Nephron progenitor cell (in vitro differentiated cells): ENCODE measurements at places on chromosomes 1 and 21.

DNA sequence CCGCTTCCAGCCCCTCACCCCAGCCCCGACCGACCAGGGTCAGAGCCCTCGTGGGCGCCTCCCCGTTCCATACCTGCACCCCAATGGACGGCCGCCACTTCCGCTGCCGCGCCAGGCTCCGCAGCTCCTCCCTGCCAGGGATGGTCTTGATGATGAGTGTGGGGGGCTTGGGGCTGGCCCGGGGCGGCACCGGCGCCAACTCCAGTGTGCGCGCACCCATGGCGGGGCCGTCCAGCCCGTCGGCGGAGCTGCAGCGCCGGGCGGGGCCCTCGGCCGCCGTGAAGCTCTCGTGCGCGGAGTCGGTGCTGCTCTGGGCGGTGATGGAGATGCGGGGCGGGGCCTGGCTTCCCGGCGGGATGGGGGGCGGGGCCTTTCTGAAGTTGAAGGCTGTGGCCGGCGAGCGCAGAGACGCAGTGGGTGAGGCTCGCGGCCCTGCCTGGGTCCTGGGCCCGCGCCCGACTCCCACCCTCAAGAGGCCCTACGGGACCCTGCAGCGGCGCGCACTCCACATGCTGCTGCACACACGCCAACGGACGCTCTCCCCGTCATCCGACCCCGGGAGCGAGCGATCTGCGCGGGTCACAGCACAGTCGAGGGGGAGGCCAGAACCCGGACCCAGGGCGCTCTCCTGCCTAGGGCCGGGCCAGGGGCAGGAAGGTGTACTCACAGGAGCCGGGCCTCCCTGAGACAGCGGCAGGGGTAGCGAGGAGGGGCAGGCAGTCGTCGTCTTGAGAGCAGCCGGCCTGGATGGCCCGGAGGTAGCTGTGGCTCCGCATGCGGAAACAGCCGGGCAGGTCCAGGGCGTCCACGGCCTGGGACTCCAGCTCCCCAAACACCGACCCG, 26.1 kb upstream of the SMIM12 start:
- DNase-seq, result peak; percentile 91

DNA sequence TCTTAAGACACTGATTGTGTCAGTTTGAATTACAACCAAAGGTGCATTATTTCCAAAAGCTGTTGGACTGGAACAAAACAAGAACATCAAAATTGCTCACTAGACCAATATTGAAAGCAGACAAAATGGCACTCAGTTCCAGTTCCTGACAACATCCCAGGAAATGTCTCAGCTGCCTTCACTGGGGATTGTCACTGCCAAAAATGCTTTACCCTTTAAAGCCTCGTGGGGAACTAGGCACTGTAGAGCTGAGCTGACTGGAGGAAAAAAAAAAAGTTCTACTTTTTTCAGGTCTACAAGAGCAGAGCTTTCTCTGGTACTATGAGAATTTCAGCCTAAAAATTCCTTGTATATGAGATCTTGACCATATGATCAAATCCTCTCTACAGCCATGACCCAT, 21.9 kb downstream of the GPR52 start:
- DNase-seq, result no peak

- no peak for DNase-seq
These were observed 7.9 kb upstream of the SGIP1 start for GRCh38 chr1:66526036-66526435.

DNA sequence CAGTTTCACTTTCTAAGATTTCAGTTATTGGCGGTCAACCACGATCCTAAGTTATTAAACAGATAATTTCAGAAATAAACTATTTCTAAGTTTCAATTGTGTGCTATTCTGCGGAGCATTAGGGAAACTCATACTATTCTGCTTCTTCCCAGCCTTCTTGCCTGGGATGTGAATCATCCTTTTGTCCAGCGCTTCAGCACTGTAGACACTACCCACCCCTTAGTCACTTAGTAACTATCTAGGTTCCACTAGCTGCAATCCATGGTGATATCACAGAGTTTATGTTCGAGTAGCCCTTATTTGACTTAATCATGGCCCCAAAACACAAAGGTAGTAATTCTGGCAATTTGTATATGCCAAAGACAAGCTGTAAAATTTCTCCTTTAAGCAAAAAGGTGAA, 279.9 kb upstream of the ADAMTS5 start:
- DNase-seq, result no peak

DNA sequence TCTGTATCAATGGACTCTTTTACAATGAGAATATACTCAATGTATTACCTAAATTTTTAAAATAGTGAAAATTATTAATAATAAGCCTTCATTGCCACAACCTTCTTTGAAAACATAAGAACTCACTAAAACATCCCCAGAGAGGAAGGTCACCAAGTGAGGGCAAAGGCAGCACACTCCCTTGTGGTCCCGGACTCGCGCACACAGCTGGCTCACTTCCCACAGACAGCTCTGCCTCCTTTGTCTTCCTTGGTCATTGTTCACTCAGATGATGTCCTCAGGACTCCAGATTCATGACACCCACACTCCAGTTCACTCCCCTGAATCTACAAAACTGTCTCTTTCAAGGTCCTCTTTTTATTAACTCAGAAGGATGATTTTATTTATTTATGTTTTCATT, 19.2 kb upstream of the UBR4 start:
- no peak for DNase-seq

DNA sequence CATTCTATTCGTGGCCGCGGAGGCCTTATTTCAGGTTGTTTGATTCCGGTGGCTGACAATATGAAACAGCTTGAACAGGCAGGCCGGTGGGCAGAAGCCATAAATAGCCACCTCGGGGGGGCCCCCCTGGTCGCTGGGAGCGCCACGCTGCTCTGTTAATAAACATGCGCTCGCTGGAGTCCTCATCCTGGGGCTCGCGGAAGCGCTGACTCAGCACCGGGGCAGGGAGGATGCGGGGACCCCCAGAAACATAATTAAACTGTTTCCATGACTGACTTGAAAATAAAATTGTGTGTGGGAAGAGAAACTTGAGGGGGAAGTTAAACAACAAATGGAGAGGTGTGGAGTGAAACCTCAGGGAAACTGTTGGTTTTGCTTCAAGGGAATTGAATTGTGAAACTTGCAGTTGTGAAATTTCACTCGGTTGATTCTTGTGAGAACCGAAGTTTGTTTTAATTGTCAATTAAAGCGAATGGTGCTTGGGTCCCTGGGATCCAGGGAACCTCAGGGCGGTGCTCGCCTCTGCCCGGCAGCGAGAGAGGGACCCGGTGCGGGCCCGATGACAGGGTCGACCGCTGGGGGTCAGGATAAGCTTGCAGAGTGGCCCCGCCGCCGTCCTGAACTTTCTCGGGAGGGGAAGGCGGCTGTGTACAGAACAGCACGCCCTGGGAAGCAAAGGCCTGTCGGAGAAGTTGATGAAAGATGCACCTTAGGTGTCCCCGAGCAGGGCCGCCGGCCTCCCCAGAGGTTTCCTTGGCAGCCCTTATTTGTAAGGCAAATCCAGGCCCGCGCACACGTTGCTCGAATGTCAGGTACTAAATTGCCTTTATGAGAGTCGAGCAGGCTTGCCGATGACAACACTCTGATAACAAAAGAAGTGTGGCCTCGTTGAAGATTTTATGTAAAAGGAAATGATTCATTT, 176.9 kb upstream of the LMO4 start:
- peak; percentile 85 for DNase-seq

GRCh38 chr1:19657511-19657910, 7.2 kb upstream of the HTR6 start:
- DNase-seq, result no peak

GRCh38 chr1:169782596-169782995, 12.1 kb downstream of the METTL18 start:
- no peak for DNase-seq

GRCh38 chr1:17128361-17128760, 9.1 kb upstream of the PADI2 start:
- DNase-seq, result no peak
